ENCODE measurements at places on chromosomes 12 and 14.

GRCh38 chr12:53427905-53428594 is 4.4 kb downstream of the AMHR2 start:
- no peak for DNase-seq

GRCh38 chr12:24845615-24846014 is 103.3 kb downstream of the BCAT1 start:
- no peak for DNase-seq

GRCh38 chr12:28110329-28110728 is 79.9 kb upstream of the CCDC91 start:
- no peak for DNase-seq

GRCh38 chr12:78674311-78675090 is 190.1 kb upstream of the SYT1 start:
- no peak for DNase-seq

- no peak for DNase-seq
Measured at GRCh38 chr12:24470050-24470449, 478.9 kb downstream of the BCAT1 start.

DNA sequence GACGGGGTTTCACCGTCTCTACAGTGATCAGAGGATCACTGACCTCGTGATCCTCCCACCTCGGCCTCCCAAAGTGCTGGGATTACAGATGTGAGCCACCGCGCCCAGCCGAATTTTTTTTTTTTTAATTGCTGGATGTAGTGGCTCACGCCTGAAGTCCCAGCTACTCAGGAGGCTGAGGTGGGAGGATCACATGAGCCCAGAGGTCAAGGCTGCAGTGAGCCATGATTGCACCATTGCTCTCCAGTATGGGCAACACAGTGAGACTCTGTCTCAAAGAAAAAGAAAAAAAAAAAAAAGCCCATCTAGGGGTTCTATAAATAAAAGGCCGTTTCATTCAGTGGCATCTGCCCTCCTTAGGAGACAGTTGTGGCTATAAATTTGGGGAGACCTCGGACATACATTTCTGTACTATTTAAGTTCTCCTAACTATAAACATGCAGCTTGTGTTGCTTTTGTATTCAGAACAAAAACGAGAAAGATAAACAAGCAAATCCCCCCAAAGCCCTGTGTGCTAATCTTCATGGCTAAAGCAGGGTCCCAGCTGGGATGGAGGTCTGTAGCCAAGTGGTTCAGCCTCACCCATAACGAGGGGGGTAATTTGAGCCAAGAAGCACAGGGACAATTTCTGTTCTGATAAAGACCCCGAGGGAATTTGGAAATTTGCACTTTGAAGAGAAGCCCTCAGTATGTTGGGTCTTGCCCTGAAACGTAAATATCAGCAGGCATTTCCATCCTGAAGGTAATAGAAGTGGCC is 35.0 kb upstream of the BCL7A start:
- DNase-seq = no peak

- no peak for DNase-seq
Measured at GRCh38 chr12:124491310-124491709, 76.1 kb downstream of the NCOR2 start.

All from activated T-cell treated with anti-CD3 and anti-CD28 coated beads for 4 hours (primary cell).